ENCODE measurements at places on chromosomes 11 and 22.
A peak's percentile ranks its signal among the peaks of the same experiment; 100 is the strongest.

GRCh38 chr11:26974069-26974783 lies 19.7 kb upstream of the FIBIN start:
- DNase-seq, result no peak

DNA sequence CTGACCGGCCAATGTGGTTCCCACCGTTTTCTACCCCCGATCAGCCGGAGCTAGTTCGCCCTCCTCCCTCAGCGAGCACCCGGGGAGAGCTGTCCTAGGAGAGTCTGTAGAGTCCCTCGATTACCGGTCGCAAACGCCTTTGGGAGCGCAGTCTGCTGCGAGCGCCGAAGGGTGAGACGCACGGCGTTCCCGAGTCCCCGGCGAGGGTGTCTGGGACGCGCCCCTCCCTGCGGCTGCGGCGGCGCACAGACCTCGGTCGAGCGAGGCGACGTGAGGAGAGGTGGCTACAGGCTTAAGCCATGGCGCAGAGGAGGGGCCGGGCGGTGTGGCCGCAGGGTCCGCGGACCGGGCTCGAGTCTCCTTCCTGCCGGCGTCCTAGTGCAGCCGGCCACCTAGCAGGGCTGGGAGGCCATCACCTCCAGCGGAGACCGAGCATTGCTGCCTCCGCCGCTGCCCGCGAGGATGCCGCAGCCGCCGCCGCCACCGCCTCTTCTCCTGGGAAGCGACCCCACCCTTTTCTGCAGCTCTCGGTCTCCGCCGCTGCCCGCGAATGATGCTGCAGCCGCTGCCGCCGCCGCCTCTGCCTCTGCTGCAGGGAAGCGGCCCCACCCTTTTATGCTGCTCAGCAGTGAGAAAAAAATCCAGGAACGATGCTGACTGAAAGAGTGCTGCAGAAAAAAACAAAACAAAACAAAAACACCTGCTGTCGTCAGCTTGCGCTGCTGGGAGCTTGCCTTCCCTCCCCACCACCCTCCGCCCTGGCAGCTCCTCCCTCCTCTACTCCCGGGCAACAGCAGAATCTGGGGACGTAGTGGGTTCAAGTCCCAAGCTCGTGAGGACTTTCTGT lies at the start of gene MAP6:
MAP6 (minus strand) TSS at position 588 of the 847 bp plus-strand sequence. CDS start 669 bp downstream, outside the sequence.
- no peak for DNase-seq

- DNase-seq, result no peak
Measured at GRCh38 chr11:1916132-1916985, 3.1 kb upstream of the TNNT3 start.

DNA sequence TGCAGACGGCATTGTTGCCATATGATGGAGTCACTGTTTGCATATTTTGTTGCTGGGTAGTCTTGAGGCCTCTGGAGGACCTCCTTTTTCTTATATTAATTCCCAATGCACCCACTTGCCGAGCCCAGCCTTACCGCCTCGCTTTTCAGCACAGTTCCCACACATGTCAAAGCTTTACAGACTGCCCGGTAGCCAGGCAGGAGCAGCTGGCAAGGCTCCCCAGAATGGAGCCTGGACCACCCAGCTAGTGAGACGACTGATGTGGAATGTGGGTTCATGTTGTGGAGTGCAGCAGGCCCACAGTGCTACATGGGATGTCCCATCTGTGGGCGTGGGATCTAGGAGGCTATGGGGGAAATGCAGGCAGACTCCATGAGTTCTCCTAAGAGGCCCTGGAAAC lies 99.4 kb upstream of the MTMR2 start:
- no peak for DNase-seq

- no peak for DNase-seq
Measured at GRCh38 chr22:44368611-44369292, 56.0 kb upstream of the SHISAL1 start.

- no peak for DNase-seq
Measured at GRCh38 chr11:74288161-74288560, 23.3 kb downstream of the P4HA3 start.

DNA sequence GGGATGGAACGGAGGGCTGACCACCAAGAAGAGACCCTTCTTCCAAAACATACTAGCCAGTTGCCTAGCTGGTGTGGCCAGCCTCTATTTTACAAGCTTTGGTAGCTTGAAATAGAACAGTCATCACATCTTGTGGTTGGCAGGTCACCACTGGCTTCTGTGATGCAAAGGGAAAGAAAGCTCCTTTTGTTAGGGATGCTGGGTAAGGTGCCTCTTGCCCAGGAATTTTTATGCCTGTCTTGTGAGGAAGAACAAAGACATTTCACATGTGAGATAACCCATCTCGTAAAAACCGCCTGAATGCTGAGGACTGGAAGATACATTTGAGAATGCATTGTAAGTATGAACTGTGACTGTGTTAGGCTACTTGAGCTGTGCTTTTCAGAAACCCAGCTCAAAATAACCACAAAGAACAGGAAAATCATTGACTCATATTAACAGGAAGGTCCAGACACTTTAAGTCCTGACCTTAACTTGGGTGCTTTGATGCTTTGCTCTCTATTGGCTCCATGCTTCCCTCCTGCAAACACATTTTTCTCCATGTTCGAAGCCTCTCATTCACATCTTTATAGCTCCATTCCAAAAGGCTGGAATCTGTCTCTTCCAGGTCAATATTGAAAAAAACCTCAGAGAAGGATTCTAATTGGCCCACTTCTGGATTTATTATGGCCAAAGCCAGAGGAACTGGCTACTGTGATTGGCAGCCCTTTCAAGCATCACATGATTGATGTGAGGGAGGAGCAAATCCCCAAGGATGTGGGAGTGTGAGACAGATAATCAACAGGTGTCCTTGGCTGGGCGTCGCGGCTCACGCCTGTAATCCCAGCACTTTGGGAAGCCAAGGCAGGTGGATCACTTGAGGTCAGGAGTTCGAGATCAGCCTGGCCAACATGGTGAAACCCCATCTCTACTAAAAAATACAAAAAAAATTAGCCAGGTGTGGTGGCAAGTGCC lies 53.9 kb downstream of the MICAL2 start:
- DNase-seq, result no peak

DNA sequence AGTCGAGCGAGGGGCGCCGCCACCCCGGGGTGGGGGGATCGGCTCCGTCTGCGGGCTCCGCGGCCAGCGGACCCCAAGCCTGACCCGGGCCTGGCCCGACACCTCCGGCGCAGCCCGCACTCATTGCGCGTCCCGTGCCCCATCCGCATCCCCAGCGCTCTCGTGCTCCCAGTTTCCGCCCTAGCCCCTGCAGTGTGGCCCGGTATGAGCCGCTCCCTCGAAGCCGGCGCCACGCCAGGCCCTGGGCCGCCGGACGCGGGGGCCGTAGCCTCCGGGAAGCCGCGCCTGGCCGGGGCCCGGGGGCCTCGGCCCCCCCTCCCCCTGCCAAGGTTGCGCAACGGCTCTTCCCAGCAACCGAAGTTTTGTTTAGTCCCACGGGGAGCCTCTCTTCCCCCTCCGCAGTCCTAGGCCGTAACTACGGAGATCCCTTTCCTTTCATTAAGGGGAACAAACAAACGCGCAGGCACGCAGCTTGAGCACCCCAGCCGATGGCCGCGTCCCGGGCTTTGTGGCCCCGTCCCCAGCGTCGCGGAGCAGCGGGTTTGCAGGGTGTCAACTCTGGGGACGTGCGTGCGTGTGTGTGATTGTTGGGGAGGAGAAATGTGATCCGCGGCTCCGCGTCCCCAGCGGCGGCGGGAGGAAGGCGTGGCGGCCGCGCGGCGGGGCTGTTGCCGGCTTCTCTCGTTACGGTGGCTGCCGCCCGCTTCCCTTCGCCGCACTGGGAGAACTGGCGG lies 883 bp downstream of the HIPK3 start:
- peak; percentile 19 for DNase-seq

DNA sequence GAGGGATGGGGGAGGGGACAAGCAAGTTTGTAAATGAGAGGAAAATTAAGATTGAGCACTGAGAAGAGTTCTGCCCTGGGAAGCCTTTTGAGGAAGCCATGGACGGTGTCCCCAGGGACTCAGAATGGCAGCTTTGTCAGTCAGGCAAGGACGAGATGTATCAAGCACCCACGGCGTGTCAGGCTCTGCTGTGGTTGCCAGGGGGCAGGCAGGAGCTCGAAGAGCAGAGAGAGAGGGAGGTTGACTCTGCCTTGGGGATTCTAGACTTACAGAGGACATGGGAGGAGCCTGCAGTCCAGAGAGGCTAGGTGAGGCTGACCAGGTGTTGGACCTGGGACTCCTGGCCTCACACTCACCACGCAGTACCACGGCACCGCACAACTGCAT lies 29.1 kb upstream of the SYT7 start:
- no peak for DNase-seq

- no peak for DNase-seq
Measured at GRCh38 chr11:88295028-88295427, 42.5 kb downstream of the CTSC start.

DNA sequence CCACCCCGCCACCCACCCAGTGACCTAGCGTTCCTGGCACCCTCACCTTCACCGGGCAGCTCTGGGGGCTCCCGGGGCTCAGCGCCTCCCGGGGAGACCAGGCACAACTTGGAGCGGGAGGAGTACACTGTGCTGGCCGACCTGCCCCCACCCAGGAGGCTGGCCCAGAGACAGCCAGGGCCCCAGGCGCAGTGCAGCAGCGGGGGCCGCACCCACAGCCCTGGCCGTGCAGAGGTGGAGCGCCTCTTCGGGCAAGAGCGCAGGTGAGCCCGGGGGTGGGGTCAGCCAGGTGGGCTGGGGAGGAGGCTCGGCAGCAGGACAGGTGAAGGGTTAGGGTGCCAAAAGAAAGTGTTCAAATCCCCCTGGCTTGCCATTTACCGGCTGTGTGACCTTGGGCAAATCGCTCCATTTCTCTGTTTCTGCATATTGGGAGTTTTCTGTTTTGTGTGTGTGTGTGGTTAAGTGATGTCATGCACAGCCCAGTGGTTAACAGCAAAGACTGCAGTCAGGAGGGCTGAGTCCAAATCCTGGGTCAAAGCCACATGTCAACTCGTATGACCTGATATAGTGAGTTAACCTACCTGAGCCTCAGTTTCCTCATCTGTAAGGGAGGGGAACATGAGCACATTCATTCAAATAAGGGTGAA lies 29.5 kb downstream of the TRIOBP start:
- no peak for DNase-seq

- DNase-seq, result no peak
Measured at GRCh38 chr22:33796494-33796893, 123.8 kb downstream of the LARGE1 start.

DNA sequence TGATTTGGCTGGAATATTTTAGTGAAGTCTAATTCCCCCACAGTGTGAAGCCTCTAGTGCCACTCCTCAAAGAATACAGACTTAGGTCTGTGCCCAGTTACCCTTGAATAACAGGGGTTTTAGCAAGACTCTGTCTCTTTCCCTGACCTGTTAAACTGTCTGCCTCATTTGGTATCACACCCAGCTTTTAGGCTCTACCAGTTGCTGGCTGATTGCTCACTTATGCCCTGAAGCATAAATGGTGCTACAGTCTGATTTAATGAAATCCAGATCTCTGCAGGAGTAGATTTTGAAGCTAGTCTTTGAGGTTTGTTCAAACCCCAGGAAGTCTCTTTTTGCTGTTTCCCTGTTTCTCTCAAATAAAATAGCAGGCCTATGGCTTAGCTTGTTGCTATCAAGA lies 45.2 kb upstream of the LIPT2 start:
- DNase-seq, result no peak

- DNase-seq, result no peak
Measured at GRCh38 chr11:13053255-13053917, 44.3 kb downstream of the RASSF10 start.

DNA sequence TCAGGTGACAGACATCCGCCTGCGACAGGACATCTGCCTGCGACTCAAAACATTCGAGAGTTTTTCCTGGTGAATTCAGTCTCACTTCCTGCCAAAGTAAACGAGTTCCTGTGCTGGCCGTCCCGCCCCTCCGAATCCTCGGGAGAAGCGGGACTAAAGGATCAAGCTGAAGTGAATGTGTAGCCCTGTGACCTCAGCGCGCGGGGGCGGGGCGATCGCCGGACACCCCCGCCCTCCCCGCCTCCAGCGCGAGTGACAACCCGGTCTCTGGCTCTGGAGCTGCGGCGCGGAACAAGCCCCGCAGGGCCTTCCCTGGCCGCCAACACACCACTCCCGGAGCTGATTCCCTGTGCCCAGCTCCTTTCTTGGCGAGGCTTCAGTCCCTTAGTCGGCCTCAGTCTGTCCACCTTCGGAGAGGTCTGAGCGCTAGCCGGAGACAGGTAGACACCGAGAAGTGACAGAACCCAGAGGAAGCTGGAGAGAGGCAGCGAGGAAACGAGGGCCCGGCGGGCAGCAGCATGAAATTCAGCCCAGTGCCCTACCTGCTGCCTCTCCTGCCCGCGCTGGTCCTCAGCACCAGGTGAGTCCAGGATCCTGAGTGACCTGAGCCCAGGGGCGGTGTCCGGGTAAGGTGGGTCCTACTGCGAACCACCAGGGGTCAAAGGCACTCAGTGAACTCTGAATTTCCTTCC lies 766.4 kb upstream of the LUZP2 start:
- no peak for DNase-seq

- DNase-seq, result no peak
Measured at GRCh38 chr11:42620796-42621195, 691.0 kb upstream of the API5 start.

- no peak for DNase-seq
Measured at GRCh38 chr22:37418627-37419369, 8.5 kb downstream of the ELFN2 start.

- DNase-seq, result no peak
Measured at GRCh38 chr11:36485298-36486002, 24.6 kb downstream of the TRAF6 start.

- DNase-seq, result no peak
Measured at GRCh38 chr11:130720232-130721022, 195.9 kb downstream of the SNX19 start.

DNA sequence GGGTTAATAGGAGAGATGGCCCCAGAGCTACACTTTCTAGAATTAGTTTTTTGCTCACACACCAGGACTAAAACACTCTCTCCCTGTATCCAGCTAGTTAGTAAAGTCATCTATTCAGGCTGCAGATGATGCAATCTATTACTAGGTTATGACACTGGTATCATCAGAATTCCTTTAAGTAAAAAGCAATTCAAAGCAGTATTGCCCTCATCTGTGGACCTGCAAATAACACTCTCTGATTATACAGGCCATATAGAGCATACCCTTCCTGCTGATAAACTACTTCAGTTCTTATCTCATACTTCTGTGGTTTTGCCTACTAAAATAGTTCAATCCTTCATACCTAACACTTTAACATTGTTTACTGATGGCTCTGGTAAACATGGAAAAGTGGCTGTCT lies 13.5 kb upstream of the MTMR2 start:
- no peak for DNase-seq

GRCh38 chr22:42202669-42203068 lies 67.8 kb downstream of the TCF20 start:
- DNase-seq, result no peak

GRCh38 chr11:27420722-27421572 lies 51.6 kb downstream of the LGR4 start:
- no peak for DNase-seq

GRCh38 chr11:84817998-84818397 lies 809.1 kb downstream of the DLG2 start:
- DNase-seq, result no peak

DNA sequence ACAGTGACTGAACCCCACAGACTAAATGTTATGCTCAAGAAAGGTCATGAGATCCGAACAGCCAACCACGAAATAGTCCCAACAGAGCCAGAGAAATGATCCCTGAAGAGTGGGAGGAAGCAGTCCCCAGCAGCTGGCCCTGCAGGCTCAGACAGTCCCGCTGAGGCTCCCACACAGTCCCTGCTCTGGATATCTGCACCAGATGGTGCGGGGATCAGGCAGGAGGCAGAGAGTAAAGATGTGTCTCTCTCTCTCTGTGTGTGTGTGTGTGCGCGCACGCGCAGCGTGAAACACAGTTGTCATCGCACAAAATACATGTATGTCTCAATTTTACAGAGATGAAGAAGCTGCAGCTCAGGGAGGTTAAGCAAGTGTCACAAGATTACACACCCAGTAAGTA lies 27.9 kb downstream of the GUCY1A2 start:
- DNase-seq, result no peak

- DNase-seq, result no peak
Measured at GRCh38 chr11:92779746-92780145, 189.7 kb upstream of the MTNR1B start.
